ENCODE measurements at places on chromosomes 16 and 17.

DNA sequence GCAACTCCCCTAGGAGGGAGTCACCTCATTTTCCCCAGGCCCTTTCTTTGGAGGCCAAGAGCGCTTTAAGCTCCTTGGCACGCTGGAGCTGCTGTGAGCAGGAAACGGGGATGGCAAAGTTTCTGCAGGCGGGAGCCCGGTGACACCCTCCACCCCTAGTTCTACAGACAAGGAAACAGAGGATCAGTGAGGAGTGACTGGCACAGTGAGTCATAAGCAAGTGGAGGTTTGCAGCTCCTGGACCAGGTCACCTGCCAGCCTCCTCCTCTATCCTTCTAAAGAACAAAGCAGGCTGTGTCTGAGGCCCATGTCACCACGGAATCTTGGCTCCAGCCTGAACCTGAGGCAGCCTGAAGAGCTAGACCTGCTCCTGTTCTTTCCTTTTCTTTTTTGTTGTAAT is 141.9 kb downstream of the TMEM132E start:
- no peak for DNase-seq

DNA sequence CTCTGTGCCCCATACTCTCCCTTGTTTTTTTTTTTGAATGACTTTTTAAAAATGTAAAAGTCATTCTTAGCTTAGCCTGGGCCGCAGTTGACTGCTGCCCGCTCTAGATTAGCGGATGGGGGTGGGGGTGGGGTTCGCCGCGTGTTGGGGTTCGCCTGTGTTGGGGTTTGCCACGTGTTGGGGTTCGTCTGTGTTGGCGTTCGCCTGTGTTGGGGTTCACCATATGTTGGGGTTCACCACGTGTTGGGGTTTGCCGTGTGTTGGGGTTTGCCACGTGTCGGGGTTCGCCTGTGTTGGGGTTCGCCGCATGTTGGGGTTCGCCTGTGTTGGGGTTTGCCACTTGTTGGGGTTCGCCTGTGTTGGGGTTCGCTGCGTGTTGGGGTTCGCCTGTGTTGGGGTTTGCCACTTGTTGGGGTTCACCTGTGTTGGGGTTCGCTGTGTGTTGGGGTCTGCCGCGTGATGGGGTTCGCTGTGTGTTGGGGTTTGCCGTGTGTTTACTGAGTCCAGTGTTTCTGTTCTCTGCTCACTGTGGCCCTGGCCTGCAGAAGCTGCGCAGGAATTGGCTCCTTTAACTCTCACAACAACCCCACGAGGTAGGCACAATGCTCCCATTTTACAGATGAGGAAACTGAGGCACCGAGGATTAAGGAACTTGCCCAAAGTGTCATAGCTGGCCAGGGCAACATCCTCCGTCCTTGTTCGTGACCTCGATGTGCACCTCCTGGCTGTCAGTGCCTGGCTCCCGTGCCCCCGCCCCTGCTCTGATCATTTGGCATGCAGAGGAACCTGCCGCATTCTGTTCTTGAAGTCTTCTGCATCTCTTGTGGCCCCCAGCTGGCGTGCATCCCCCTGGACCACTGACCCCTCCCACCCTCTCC is 96.6 kb upstream of the CIBAR2 start:
- DNase-seq = no peak

DNA sequence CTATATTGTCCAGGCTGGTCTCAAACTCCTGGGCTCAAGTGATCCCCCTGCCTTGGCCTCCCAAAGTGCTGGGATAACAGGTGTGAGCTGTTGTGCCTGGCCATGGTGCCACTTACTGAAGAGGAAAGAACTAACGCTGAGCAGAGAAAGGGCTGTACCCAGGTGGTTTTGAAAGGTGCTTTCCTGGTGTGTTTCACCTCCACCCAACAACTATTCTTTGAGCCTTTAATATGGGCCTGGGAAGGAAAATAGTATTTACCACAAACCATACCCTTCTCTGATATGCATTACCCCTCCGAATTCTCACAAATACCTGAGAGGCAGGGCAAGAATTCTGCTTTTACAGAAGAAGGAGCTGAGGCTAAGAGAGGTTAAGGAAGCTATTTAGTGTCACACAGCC is 24.8 kb downstream of the KPNA2 start:
- no peak for DNase-seq

DNA sequence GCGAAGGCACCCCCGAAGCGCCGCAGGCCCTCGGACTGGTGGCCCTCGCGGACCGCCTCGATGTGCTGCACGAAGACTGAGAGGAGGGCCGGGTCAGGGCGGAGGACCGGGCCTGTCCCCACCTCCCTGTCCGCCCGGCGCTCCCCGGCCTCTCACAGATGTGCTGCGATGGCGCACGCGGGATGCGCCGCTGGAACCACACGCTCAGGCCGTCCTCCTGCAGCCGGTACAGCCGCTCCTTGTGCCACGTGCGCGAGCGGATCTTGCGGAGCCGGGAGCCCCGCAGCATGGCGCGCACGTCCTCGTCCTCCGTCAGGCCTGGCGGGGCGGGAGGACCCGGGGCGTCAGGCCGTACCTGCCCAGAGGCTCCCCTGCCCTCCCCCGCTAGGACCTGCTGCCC is 11.3 kb downstream of the PLCD3 start:
- no peak for DNase-seq

GRCh38 chr17:68511254-68511670 is 968 bp upstream of the PRKAR1A start:
- DNase-seq = no peak

- no peak for DNase-seq
These were observed 6.6 kb downstream of the ADORA2B start for GRCh38 chr17:15951368-15952047.

DNA sequence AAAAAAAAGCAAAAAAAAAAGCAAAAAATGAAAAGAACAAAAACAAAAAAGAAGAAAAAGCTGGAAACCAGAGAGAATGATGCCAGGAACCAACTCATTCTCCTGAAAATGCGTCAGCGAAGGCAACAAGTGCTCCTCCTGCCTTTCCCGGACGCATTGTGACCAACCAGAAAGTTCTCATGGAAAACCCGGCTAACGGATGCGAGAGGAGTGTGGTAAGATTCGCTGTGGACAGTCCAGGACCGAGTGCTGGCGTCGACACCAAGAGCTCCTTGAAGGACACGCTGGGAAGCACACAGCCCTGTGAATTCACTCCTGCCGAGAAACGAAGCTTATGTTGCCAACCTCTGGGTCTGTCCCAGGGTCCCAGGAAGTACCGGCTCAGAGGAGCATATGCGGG is 43.4 kb downstream of the METRNL start:
- no peak for DNase-seq

DNA sequence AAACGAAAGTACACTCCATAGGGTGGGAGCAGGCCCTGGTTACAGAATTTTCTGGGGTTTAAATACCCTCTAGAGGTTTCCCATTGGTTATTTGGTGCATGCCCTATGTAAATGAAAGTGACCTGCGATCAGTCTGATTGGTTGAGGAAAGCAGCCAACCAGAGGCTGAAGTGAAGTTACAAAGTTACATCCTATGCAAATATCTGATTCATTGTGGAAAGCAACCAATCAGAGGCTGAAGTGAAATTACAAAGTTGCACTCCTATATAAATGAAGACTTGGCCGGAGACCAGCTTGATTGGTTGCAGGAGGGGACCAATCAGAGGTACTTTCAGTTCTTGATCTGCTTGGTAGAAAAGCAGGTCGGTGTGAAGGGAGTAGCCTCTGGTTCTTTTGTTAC is 24.4 kb downstream of the NAA60 start:
- no peak for DNase-seq

DNA sequence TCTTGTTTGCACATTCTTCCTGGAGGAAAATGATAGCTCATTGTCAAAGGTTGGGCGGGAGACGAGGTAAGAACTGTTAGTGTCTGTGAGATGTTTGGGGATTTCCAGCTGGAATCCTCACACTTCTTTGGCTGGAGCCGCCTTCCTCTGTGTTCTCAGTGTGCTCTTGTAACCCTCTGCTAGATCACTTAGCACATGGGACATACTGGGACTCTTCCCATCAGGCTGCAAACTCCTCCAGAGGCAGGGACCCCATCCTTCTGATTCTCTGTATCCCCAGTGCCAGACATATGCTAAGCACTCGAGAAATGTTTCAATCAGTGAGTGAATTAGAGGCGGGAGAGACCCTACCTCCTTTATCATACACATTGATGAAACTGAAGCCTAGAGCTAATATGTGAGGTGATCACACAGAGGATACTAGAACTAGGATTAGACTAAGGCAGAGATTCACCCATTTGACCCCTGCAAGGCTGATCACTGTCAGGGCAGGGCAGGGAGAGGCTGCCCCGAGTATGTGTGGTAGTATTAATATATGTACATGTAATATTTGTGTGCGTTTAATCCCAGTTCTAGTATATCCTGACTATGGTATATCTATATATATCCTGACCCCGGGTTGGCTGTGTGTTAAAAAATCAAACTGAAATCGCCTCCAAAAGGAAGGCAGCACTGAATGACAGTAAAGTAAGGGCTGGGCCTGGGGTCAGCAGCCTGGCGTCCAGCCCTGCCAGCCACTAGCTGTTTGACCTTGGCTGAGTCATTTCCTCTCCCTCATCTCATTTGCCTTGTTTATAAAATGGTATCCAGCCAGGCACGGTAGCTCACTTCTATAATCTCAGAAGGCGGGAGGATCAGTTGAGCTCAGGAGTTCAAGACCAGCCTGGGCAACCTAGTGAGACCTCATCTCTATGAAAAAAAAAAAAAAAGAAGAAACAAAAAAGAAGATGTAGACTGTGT is 75.5 kb upstream of the TBX2 start:
- no peak for DNase-seq

DNA sequence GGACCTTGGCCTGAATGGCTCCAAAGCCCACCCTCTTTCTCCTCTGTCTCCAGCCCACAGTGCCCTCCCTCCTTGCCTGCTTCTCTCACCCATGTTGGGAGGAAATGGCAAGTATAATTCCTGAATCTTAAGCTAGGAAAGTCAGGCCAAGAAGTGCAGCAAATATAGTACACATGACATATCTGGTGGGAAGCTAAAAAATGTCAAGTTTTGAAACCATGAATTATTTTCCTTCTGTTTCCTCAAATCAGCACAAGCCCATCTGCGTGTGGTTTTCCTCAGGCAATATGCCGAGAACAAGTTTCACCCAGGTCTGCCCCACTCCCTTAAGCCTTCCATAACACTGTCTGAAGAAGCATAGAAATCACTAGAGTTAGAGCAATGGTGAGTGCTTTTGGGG is 502.8 kb upstream of the CDH11 start:
- no peak for DNase-seq

DNA sequence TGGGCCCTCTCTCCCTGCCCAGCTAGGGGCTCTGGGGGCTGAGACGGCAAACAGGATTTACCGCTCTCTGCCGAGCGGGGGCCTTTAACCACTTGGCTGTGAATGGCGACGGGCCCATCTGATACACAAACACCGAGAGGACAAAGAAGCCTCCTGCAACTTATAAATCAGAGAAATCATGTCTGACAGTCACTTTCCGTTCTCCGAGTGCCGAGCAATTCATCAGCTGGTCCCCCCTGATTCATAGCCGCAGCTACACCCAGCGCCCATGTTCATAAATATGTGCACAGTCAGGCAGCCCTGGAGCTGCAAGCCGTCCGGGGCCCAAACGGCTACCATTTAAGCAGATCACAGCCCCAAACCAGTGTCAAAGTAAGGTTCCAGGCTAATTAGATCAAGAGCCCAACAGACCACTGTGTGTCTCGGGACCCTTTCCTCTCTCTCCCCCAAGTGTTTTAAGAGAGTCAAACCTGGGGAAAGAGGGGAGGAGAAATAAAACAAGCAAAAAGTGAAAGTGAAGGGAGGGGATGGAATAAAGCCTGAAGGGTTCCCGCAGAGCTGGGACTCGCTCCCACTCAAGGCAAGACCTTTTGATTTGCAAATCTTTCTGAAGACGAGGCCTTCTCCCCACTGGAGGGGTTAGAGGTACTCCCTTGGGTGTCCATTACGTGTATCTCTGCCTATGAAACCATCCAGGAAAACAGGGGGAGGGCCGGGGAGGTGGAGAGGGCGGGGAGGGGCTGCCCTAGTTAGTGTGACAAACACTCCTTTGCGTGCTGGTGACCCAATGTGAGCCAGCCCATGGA is 154.7 kb downstream of the C16orf78 start:
- DNase-seq = no peak

- no peak for DNase-seq
These were observed 236.0 kb downstream of the IRX3 start for GRCh38 chr16:54050459-54051210.

DNA sequence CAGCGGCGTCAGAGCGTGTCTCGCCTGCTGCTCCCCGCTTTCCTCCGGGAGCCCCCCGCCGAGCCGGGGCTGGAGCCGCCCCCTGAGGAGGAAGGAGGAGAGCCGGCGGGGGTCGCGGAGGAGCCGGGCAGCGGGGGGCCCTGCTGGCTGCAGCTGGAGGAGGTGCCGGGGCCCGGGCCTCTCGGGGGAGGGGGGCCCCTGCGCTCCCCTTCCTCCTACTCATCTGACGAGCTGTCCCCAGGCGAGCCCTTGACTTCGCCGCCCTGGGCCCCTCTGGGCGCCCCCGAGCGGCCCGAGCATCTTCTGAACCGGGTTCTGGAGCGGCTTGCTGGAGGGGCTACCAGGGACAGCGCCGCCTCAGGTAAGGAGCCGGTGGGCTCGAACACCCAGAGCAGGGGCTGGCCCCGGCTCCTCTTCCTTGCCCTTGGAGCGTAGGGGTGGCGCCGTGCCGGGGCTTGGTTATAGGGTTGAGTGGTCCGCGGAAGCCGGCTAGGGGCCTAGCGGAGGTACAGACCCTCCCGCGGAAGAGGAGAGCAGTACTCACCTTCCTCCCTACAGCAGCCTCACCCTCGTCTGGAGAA is 841 bp downstream of the RAPGEFL1 start:
- no peak for DNase-seq

DNA sequence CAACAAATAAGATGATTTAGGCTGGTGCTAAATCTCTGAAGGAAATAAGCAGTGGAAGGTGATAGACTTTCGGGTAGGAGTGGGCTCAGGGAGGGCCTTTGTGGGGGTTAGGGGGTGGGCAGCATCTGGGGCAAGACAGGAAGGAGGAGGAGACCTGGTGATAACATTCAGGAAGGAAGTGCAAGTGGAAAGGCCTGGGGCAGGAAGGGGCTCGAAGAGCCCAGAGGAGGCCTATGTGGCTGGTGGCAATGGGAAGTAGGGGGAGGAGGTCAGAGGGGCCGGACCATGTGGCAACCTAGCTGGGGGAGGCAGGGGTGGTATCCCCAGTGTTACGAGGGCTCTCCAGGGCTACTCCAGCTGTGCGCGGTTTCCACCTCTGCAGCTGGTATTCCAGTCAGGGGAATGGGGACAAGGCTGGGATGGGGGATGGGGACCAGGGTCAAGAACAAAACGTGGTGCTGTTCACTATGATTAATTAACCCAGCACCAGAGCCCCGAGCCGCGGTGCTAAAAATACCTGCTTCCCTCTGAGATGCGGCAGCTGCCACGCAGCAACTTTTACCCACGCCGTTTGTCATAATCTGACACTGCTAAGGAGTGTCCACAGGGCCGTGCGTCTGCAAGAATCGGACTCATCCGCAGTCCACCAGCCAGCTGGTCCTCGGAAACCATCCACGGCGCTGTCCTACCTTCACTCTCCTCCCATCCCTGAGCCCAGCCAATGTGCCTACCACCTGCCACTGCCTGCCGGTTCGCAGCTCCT is 5.2 kb upstream of the CCDC182 start:
- DNase-seq = no peak

Data from activated T-cell treated with anti-CD3 and anti-CD28 coated beads for 4 hours (primary cell).